Stromal cell of bone marrow (primary cell): ENCODE measurements at places on chromosomes 2 and 18.

GRCh38 chr2:65215946-65216345, 11.7 kb upstream of the ACTR2 start:
- no peak for DNase-seq

DNA sequence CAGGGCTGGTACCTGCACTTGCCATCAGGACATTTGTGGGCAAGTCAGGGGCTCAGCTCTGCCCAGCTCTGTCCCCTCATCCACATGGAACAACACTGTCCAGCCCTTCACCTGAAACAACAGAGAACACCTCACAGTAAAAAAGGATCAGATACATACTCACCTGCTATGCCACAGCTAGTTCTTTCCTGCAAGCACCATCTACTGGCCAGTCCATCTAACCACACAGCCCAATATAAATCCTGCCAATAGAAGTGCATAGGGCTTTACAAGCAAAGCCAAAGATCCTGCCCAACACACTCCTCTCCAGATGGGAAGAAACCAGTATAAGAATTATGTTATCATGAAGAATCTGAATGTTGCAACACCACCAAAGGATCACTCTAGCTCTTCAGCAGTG, 52.2 kb upstream of the GALNT13 start:
- no peak for DNase-seq

- DNase-seq: no peak
Measured at GRCh38 chr2:83959266-83959665, 499.8 kb downstream of the SUCLG1 start.

GRCh38 chr2:230219419-230220331, at the start of gene SP110:
SP110 (minus strand) TSS chr2:230219984; CDS start chr2:230216927, 3,057 bp downstream.
- DNase-seq: peak; percentile 79

DNA sequence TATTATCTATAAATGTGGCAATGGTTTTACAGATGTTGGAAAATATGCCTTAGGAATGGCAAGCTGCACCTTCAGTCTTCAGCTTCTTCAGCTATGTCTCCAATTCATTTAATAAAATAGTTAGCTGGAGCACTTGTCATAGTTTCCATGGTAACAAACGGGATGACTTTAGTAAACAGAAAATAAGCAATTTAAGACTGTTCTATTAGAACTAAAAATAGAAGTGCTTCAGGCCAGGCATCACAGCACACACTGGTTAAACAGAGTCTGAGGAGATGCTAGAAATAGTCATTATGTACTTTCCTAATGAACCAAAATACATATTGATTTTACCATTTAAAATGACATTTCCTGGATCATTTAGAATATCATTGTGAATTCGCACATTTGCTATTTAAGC, 195.0 kb downstream of the GCA start:
- DNase-seq: no peak

DNA sequence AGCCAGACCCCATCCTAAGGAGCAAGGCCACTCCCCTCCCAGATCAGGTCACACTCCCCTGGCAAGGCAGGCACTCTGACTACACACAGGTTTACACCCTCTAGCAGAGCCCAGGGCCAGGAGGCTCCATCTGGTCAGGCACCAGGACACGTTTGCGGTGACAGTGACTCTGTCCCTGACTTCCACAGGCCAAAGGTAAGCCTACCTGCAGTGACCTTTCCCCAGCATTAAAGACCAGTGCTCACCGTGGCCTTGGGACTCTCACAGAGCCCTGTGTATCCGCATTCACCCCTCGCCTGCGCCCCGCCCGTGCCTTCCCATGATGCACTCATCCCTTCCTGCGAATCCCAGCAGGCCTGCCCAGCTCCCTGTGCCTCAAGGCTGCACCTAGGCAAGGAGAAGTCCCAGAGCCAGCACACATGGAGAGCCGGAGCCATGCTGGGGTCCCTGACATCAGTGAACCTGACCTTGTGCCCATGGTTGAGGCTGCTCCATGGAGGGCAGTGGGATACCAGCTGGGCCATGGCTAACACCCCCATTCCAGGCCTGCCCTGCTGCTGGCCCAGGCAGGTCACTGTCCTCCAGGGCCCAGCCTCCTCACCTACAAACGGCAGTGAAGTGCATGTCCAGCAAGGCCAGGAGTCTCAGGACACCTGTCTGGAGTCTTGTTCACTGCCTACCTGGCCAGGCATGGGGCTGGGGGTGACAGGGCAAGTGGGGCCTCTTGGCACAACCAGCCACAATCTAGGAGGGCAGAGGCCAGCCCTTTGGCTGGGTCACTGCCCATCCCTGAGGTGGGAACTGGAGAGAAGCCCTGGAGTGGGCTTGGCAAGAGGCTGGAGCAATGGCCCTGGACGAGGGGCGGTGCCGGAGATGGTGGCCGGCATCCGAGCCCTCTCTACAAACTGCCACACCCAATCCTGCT, 3.0 kb downstream of the NEURL3 start:
- no peak for DNase-seq

DNA sequence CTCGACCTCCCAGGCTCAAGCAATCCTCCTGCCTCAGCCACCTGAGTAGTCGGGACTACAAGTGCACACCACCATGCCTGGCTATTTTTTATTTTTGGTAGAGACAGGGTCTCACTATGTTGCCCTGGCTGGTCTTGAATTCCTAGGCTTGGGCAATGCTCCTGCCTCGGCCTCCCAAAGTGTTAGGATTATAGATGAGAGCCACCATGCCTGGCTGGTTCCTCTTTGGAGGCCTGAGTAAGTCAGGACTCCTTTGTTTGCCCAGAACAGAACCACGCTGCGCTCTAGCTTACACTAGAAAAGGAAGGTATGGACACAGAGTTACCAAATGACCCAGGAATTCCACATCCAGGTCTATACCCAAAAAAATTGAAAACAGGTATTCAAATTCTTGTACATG, 135.9 kb upstream of the SLC1A4 start:
- no peak for DNase-seq

DNA sequence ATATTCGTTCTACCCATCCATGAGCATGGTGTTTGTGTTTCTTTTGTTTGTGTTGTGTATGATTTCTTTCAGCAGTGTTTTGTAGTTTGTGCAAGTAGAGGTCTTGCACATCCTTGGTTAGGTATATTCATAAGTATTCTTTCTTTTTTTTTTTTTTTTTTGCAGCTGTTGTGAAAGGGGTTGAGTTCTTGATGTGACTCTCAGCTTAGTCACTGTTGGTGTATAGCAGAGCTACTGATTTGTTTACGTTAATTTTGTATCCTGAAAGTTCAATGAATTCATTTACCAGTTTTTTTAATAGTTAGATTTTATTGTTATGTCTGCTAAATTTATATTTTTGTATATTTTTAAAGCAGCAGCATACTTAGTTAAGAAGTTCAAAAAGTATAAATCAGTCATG, 834.4 kb upstream of the NRXN1 start:
- DNase-seq: peak; percentile 2

DNA sequence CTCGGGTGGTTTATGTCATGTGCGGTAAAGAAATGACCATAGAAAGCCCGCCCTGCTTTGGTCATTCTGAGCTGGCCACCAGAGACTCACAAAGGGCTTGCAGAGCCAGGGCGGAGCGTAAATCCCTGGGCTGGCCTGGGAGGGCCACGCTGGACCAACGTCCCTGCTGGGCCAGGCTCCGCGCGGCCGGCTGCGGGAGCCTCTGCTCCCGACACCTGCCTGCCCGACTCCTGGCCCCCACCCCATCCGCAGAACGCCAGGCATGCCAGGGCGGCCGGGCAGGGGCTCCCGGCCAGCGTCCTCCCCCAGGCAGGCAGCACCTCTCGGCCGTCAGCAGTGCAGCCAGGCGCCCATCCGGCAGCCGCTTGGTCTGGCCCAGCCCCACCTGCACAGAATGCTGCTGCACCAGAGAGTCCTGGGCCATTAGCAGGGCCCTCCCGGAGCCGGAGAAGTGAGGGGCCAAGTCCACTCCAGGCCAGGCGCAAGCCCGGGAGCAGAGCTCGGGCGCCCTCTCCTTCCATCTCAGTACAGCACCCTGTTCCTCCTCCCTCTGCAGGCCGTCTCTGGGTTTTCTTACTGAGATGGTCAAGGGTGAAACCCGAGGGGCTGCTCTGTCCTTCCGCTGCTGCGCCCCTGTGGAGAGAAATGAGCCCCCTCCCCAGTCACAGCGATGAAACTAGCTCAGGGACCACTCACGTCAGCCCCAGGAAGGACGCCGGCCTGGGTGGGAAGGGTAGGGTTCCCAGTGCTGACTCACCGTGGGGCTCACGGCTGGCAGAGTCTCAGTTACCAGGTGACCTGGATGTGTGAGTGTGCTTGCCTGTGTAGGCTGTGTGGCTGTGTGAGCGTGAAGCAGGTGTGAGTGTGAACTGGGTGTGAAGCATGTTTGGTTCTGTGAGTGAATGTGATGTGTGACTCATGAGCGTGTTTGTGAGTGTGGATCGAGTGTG, 83.3 kb downstream of the PTGR3 start:
- DNase-seq: no peak

- no peak for DNase-seq
Measured at GRCh38 chr2:162963156-162963555, 124.6 kb upstream of the KCNH7 start.

GRCh38 chr2:163185160-163185559, 346.6 kb upstream of the KCNH7 start:
- no peak for DNase-seq

DNA sequence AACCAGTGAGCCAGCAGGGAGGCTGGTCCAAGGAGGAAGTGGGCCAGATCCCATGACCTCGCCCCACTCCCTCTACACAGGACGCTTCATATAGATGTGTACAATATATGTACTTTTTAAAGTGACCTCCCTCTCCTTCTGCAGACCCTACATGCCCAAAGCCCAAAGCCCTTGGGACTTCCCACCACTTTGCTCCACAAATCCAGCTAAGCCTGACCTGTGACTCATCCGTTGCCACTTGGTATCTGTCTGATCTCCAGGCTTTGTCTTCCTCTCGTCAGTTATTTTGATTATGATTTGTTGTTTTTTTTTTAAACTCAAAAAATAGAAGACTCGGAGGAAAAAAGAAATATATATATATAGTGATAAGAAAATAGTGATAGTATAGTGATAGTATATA, 470.8 kb downstream of the KCNJ3 start:
- DNase-seq: no peak

DNA sequence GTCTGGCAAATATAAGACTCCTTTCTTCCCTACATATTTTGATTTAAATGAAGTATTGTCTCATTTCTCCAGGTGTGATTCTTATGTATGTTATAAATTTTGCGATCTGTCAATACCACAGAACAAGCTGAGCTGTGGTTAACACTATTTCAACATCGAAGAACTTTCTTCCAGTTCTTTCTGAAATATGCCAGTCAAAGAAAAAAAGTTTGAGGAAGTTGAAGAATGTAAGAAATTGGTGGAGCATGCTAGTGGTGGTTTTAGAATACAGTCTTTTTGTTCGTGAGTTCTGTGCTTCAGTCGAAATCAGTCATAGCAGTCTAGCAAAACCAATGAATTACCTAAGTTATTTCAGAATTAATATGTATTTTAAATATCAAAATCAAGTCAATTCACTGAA, 8.6 kb upstream of the COBLL1 start:
- DNase-seq: no peak

DNA sequence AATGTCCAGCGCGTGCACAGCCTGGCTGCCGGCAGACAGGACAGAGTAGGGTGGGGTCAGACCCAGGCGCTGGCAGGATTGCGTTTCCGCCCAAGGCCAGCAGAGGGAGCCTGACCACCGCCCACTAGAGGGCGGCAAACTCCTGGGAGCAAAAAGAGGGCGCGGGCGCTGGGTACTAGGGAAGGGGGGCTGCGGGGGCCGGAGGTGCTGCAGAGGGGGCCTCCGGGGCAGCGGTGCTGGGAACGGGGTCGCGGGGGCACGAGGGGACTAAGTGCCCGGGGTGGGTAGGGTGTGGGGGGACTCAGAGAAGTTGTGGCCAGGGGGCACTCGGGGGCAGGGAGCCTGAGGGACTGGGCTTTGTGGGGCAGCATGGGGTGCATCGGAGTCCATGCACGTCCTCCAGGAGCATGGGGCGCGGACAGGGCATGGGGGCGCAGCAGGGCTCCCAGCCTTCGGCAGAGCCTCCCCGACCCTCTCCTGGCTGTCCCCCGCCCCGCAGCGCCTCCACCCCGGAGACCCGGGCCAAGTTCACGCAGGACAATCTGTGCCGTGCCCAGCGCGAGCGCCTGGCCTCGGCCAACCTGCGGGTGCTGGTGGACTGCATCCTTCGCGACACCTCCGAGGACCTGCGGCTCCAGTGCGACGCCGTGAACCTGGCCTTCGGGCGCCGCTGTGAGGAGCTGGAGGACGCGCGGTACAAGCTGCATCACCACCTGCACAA, 3.2 kb downstream of the TEKT4 start:
- DNase-seq: no peak

DNA sequence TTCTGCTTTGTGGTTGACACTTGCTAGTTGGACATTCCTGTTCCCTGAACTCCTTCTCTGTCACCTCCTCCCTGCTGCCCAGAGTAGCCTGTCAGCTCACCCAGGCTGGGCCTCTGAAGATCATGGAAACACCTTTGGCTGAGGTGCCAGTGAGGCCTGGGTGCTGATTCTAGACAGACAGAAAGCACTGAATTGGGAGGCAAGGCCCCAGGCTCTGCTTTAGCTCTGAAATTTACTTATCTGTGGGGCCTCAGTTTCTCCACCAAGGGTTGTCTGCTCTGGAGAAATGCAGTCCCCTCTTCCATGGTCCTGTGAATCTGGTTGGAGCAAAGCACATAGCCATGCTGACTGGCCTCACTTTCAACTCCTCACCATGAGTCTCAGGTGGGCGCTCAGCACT, 104.6 kb upstream of the SIX3 start:
- DNase-seq: no peak

DNA sequence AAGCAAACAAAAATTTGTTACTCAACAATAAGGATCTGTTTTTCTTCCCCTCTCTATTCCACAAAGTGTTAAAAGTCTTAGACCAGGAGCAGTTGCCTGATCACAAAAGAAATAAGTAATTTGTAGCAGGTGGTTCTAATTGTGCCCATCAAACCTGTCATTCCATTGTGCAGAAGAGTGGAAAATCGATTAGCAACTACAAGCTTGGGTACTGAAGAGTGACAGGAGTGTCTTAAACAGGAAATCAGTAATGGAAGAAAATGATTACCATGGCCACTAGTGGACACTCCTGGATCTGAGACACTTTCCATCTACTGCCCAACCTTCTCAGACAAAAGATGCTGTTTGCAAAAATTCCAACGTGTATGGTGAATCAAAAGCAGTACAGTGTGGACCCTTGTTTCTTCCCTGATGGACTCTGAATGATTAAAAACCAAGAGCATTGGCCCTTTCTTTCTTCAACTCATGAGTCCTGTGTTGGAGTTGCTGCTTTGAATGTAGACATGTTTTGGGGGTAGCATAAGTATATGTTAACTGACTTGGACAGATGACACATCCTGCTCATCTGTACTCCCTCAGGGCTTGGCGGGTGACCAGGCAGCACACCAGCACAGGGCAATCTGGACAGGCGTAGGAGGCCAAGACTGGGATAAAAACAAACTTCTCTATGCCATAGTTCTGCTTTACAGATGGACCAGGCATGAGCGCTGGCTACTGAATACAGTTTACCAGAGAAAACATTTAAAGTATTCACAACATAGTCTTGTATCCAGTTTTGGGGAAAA, 51.9 kb downstream of the PLA2R1 start:
- DNase-seq: no peak

GRCh38 chr2:234873828-234874173, 78.0 kb upstream of the SH3BP4 start:
- peak; percentile 51 for DNase-seq

GRCh38 chr2:78721355-78722033, 304.0 kb upstream of the REG3G start:
- DNase-seq: no peak

GRCh38 chr18:33264566-33264965, 176.0 kb downstream of the CCDC178 start:
- no peak for DNase-seq
